ENCODE measurements at places on chromosomes 5 and 9.

DNA sequence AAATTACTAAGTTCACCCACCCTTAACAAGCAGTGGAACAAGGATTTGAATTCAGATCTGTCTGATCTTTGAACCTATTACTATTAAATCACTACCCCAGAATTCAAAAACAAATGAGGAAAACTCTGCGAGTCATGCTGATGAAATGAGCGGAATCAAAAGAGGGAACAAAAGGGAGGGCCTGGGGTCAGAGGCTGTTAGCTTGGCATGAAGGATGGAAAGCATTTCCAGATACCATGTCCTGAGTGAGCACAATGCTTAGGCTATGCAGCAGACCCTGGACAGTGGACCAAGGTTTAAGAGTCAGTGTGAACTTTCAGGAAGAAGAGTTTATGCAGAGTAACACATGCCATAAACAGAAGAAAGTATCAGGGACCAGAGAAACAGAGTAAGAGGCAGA, 30.5 kb downstream of the GRIA1 start:
- DNase-seq, result no peak

GRCh38 chr5:154375329-154376008, 70.3 kb upstream of the SAP30L start:
- DNase-seq, result no peak

DNA sequence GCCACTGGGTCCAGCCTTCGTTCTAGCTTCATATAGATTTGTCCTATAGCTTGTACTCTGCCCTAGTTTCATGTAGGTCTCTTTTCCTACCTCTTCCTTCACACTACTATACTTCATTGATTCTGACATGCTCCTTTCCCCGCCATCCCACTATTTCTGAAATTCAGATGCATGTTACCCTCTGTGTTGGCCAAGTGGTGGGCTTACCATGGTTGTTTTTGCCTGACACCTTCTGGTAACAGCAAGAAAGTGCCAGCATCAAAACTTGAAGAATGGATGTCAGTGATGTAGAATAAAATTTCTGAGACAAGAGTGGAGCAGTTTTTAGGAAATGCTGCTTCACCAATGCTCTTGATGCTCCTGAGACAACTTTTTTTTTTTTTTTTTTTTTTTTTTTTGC, 19.5 kb upstream of the SERINC5 start:
- no peak for DNase-seq

GRCh38 chr9:35697486-35697885, 7.8 kb upstream of the TPM2 start:
- no peak for DNase-seq

DNA sequence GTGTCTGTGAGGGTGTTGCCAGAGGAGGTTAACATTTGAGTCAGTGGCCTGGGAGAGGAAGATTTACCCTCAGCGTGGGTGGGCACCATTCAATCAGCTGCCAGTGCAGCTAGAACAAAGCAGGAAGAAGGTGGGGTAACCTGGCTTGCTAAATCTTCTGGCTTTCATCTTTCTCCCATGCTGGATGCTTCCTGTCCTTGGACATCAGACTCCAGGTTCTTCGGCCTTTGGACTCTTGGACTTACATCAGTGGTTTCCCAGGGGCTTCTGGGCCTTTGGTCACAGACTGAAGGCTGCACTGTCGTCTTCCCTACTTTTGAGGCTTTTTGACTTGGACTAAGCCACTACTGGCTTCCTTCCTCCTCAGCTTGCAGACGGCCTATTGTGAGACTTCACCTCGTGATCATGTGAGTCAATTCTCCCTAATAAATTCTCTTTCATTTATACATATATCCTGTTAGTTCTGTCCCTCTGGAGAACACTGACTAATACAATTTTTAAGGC, 38.1 kb downstream of the PBX3 start:
- no peak for DNase-seq

GRCh38 chr5:158277276-158277675, 418.3 kb upstream of the CLINT1 start:
- no peak for DNase-seq

GRCh38 chr9:37295796-37296195, 126.7 kb upstream of the GRHPR start:
- no peak for DNase-seq

Data from left hindlimb (tissue), 1 donor.